ENCODE measurements at places on chromosomes 13 and 19.

DNA sequence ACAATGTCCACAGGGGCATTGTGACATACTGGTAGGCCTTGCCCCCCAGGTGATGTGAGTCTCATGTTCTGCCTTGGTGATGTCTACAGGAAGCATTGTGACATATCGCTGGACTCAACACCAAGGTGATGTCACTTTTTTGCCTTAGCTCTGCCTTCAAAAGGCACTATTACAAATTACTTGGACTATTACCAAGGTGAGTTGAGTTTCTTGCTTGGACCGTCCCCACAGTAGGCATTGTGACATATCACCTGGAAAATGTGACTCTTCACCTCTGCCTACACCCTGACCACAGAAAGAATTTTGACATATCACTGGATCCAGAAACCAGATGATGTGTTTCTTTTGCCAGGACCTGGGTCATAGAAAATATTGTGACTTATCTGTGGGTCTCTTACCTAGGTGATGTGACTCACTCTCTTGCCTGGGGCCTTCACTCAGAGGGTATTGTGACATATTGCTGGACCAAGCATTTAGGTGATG is 60.6 kb upstream of the ZNF724 start:
- DNase-seq: no peak

DNA sequence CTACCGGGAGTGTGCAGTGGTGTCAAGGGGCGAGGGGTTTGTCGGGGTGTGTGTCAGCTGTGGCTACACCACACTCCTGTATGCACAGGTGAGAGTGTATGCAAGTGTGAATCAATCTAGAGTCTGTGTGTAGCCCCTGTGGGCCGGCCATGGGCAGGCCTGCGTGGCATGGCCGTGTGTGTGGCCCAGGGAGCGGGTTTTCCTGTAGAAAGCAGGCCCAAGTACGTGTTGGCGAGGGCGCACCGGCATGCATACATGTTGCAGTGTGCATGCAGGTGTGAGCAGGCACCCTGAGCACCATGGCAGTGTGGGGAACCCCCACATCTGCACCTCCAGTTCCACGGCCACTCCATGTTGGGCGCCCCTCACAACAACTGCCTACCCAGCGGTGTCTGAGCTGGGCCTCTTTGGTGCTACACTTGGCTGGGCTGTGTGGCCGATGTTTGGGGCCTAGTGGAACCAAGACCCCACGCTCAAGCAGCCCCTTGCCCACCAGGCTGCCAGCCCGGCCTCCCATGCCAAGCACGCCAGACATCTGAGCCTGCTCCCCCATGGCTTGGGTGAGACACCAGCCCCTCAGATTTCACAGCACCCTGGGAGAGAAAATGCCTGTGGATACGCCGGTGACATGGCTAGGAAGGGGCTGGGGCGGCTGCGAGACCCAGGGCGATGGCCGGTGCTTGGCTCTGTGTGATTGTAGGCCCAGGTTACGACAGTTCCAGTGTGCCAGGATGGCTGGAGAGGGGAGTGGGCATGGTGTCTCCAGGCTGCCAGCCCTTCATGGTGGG is 2.1 kb downstream of the NFIX start:
- no peak for DNase-seq

- no peak for DNase-seq
Observed at GRCh38 chr13:48505012-48505411, 27.9 kb downstream of the RCBTB2 start.

- DNase-seq: peak; percentile 92
Observed at GRCh38 chr19:14015524-14016035, 9.5 kb upstream of the RFX1 start.

- DNase-seq: no peak
Observed at GRCh38 chr13:28120317-28120716, 18.0 kb upstream of the PAN3 start.

DNA sequence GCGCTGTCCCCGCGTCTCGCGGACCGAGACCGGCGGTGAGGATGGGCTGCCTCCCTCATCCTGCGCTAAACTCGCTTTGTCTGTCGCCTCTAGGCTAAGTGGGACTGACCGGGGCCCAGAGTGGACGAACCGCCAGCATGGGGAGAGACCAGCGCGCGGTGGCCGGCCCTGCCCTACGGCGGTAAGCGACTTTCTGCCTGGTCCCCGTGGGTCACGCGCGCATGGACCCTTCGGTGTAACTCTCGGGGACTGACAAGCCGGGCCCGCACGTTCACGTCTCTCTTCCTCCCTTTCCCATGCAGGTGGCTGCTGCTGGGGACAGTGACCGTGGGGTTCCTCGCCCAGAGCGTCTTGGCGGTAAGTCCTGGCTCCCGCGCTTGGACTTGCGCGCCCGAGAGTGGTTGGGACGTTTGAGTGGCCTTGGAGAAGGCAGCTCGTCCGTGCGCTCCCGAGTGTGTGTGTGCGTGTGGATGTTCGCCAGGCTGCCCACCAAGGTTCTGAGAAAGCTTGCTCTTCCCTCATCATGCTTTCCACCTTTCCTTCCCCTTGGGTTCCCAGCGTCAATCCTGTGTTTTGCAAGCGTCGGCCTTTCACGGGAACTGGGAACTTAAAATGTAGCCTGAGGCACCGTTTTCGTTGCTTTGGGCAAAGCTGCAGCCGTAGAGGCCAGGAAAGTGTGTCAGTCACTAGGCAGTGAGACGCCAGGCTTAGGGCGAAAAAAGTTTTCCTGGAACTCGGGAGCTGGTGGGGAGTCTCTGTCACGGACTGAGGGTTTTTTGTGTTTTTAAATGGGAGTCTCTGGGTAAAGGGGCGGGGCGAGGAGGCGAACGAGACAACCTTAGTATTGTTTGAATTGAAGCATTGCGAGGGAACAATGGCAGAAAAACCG is 927 bp downstream of the COL4A2 start:
- no peak for DNase-seq
